ENCODE measurements at places on chromosomes 6 and 20.

DNA sequence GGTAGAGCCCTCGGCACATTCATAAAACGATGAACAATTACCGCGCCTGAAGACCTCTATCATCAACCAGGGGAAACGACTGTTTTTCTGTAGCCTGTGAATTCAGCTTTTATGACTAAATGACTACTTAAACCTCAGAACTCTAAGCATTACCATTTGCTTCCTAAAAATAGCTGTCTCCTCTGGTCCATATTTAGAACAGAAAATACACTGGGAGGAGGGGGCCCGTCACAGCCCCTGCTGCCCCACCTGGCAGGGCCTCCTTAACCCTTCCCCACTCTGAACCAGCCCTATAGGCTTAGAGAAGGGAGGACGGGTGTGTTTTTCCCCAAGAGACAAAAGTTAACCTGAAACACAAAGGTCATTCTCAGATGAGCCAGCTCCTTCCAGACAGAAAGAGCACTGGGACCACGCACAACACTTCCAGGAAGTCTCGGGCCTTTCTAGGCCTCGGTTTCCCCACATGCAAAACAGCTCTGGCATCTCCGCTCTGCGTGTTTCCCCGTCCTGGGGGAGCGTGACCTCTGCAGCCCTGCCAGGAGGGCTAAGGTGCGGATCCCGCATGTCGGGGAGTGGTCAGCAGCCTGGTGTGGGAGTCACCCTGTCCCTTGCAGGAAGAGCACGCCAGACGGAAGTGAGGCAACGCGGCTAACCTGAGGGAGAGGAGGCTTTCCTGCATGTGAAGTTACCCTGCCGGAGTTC lies 193.9 kb downstream of the DLL1 start:
- no peak for DNase-seq

GRCh38 chr20:62644044-62644795 lies 1.9 kb downstream of the SLCO4A1 start:
- no peak for DNase-seq

DNA sequence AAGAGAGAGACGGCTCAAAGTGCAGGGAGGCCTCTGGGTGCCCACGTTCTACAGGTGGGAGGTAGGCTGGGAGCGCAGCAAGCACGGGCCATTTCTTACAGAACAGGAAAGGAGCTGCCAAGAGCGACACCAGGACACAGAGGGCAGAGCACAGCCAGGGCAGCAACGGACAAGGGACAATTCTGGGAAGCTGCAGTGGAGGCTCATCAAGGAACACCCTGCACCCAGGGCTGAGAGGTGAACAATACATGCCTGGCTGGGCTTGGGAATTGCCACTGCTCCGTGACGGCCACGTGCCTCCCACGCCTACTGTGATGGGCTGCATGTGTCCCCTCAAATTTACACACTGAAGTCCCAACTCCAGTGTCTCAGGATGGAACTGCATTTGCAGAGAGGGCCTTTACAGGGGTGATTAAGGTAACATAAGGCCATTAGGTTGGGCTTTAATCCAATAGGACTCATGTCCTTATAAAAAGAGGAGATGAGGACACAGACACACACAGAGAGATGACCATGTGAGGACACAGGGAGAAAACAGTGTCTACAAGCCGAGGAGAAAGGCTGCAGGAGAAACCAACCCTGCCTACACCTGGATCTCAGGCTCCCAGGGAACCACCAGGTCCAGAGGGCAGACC lies 13.6 kb downstream of the SERPINB6 start:
- DNase-seq, result no peak

DNA sequence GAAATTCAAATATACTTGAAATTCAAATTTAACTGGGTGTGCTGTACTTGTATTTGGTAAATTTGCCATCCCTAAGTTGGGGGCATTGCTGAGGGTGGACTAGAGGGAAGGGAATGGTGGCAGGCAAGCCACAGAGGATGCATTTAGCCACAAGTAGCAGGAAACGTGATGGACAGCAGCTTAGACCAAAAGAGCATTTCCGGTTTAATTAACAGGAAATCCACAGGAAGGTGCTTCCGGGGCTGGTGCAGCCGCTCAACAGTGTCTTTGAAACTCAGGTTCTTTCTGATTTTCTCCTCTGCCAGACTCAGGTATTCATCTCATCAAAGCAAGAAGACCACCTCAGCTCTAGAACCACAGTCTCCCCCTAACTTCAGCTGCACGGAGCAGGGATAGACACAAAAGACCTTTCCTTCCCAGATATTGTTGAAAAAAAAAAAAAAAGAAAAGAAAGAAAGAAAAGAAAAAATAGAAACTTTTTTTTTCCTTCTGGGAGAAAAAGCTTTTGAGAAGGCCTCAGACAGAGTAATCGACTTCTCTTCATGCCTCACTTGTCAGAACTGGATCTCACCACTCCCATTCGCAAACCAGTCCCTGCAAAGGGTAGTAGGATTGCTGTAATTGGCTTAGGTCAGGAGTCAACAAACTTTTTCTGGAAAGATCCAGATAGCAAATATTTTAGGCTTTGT lies 8.0 kb upstream of the BCAS1 start:
- DNase-seq, result peak; percentile 25

DNA sequence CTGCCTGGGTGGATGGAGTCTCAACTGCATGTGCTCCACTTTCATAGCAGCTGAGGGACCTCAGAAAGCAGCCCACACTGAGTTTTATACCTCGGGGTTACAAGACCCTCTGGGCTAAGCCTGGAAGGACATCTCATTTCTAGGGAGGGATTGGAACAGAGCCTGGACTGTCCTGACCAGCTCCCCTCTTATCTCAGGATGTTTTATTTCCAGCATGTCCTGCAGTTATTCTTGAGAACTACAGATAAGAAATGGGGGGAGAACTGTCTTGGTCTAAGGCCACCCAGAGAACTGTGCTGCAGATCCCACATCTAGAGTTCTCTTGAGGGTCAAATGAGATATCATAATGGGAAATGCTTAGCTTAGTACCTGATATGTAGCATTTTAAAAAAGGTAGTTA lies 97.3 kb upstream of the CHD6 start:
- DNase-seq, result no peak

DNA sequence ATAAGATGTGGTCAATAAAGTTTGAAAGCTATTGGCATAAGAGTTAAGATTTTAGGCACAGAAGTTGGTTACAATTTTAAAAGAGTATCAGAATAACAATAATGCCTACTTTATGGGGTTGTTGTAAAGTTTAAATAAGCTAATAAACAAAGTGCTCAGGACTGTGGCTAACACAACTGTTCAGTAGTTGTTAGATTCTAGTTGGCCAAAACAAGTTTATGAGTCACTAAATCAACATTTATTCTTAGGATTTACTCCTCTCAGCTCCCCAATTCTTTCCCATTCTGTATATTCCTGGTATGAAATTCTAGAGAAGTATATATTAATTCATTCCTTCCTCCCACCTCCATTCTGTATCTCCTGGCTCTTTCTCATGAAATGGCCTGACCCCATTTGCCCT lies 14.5 kb downstream of the RMND1 start:
- DNase-seq, result no peak

DNA sequence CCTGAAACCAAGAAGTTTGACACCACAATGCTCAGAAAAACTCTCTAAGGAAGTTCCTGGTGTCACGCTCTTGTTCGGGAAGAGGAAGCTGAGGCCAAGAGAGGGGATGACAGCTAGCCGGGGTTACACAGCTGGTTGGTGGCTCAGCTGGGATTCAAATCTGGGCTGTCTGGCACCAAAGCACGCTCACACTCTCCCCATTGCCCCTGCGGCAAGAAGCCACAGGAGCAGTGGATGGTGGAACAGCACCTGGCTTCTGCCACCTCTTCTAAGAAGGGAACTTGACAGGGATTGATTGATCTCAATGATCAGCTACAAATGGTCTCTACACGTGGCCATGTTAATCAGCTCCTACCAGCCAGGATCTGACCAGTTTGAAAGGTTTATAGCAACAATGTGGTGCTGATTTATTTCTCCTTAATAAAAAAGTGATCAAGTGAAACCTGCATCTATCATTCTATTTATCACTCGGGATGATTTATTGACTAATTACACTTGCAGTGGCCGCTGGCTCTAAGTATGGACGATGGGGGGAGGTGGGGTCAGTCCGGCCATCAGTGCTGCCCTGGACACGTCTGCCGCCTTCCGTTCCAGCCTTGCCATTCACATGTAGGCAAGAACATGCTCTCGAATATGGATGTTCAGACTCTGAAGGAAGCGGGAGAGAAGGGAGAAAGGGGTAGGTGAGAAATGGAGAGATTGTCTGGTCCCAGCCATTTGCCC lies 71.9 kb upstream of the TOP1 start:
- DNase-seq, result no peak

DNA sequence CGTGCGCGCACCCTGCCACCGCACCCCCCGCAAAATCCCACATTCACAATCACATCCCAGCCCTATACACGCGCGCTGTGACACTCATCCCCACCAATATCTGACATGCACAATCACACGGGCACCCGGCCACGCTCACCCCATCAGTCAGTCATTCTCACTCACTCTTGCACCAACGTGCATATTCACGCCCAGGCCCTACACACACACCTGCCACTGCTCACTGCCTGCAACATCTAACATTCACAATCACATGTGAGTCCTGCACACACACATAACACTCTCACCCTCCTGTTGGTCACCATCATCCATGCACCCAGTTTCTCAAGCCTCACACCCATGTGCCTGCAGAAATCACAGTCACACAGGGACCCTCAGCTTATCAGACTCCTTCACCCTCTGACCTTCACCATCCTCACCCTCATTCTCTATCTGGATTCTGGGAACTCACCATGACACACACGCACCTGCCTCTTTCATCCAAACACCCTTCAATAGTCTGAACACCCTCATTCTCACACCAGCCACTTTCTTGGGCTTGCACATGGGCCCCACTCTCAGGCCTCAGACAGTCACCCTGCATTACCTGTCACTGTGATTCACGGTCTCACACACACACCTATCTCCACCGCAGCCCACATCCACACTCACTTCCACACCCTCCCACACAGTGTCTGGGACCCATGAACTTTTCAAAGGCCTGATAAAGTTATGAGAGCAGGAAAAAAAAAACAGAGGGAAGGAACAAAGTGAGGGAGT lies 748 bp upstream of the ATP9A start:
- no peak for DNase-seq

DNA sequence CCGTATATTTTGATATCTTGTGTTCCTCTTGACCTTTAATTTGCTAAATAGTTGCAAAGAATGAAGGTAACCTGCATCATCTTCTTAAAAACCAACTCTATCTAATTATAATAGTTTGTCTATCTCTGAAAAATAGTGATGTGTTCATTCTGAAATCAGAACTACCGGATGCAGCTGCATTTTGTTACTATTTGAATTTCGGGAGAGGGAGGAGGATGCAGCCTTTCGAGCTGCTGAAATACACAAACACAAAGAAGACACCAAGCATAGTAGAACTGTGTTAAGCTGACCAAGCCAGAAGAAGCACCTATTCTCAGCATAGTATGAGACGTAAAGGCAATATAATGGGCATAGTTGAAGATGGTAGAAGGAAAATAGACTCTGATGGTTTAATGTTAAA lies 33.1 kb downstream of the PTPN1 start:
- no peak for DNase-seq

GRCh38 chr6:129252377-129253071 lies 369.6 kb downstream of the LAMA2 start:
- no peak for DNase-seq

DNA sequence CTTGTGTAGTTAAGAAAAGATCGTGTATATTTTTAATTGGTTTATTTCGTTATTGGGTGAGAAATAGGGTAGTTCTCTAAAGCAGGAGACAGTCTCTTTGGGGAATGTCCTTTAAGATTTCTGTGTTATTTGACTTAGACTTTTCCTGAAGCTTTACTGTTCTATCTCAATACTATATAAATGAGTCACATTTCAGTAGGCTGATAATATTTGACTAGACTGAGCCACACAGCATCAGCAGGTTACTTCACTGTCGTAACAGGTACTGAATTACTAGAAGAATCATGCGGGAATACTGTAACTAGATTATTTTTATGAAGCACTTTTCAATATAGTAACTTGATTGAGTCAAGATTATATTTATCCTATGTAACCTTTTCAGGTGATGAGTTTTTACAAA lies 1.4 kb downstream of the SMAP1 start:
- DNase-seq, result peak; percentile 8

DNA sequence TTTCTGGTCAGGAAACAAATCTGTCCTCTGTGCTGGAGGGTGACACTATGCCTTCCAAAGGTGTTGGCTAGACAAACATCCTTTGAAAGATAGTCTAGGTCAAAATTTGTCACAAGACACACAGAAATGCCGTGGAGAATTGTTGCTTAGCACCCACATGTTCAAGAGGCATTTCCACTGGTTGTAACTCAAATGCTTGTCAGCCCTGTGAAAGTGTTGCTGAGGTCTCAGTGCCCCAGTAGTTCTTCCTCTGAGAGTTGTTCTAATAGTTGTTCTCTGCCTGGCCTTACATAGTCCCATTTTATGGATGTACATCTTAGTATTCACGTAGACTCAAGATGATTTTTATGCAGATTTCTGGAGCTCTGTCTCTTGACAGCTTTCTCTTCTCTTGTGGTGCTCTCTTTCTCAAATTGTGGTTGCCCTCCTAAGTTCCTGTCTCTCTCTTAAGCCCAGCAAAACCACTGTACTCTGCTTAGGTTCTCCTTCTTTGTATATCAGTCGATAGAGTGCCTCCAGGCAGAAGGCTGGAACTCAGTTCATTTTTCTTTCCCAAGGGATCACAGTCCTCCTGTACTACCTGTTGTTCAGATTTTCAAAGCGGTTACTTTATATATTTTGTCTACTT lies 39.5 kb upstream of the REV3L start:
- no peak for DNase-seq

DNA sequence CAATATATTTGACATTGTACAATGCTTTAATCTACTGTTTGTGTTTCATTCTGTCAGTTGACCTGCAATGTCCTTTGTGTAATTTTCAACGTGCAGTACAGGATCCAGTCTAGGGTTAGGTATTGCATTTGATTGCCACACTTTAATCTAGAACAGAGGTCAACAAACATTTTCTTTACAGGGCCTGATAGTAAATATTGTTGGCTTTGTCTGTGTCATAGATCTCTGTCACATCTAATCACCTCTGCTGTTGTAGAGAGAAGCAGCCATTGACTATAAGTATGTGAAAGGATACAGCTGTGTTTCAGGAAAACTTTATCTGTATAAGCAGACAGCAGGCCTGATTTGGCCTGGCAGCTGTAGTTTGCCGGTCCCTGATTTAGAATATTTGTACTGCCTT lies 39.3 kb downstream of the ATRN start:
- DNase-seq, result no peak

DNA sequence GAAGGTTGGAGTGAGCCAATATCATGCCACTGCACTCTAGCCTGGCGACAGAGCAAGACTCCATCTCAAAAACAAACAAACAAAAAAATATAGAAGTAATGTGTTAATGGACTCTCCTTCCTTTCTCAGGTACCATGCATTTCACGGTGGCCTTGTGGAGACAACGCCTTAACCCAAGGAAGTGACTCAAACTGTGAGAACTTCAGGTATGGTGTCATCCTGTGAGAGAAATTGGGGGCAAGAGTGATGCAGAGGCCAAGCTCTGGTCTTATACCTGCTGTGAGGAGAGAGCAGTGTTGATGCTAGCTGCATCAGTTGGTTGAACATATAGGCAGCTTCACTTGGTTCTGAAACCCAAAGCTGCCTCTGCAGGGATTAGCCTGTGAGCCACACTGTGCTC lies 6.2 kb downstream of the ITCH start:
- peak; percentile 42 for DNase-seq

GRCh38 chr6:70839286-70840266 lies 117.3 kb downstream of the B3GAT2 start:
- DNase-seq, result no peak

GRCh38 chr20:39839399-39840119 lies 849.5 kb downstream of the MAFB start:
- DNase-seq, result no peak
